AML-193 (cell line): ENCODE measurements at places on chromosomes 12 and 14.

- no peak for DNase-seq
Observed at GRCh38 chr12:132033627-132034026, 83.9 kb downstream of the EP400 start.

DNA sequence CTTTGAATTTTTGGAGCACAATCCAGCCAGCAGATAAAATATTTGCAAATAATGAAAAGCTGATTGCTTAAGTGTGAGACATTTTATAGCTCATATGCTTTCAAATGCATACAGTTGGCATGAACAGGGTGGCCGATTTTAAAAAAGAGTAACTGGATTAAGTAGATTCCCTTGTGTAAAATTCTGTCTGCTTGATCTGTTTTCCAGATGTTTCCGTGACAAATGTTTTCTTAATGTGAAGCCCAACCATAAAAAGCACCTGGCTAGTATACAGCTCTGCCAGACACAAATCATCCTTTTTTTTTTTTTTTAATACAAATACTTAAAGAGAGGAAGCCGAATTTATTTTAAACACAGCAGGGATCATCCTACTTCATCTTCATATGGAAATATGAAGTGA is 440.7 kb downstream of the CCER1 start:
- DNase-seq, result no peak

- DNase-seq, result no peak
Observed at GRCh38 chr12:115569345-115570068, 708.0 kb downstream of the MED13L start.

- no peak for DNase-seq
Observed at GRCh38 chr14:64388533-64389285, 556 bp downstream of the MTHFD1 start.

DNA sequence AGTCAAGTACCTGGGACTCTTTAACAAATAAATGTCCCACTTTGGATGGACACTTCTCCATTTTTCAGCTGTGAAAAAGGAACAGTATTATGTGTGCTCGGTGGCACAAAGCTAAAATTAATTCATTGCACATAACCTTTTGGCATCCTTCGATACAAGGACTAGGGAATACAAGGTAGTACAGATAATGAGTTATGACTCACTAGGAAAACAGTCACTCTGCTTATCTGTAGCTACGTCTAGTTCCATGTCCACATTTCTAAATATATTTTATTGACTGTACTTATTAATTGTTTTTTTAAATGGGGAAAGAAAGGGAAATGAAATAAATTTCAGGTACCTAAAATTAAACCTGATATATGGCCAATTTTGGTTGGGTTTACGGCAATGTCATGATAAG is 35.2 kb upstream of the RIC8B start:
- no peak for DNase-seq

GRCh38 chr12:47110718-47111391 is 31.1 kb upstream of the AMIGO2 start:
- no peak for DNase-seq

GRCh38 chr12:13049816-13050215 is 5.6 kb downstream of the FAM234B start:
- no peak for DNase-seq
